ACHN (cell line): ENCODE measurements at places on chromosomes 7 and 10.

DNA sequence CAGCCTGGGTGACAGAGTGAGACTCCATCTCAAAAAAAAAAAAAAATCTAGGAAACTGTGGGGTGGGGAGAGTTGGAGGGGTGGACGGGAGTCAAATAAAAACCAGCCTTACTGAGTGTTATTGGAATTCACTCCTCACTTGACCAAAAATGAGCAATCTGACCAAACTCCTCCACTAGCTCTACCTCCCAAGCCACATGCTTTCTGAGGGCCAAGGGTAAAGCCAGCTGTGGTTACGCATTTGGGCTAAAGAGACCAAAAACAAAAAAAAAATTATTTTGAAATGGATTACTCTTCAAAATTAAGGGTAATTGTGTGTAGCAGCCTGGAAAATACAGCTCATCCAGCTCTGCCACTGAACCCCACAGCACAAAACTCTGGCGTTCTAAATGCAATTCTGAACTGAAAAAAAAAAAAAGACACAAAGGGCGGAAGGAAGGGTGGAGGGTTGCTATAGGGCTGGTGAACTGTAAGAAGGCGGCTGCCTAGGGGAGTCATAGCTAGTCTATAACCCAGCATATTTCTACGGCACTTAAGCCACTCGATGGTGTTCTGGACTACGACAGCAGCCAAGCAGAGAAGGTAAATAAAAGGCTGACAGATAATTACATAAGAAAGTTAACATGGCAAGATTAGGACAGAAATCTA is 7.8 kb downstream of the ELMO1 start:
- no peak for DNase-seq

- no peak for DNase-seq
Observed at GRCh38 chr7:36204929-36205635, 52.0 kb downstream of the EEPD1 start.

- no peak for DNase-seq
Observed at GRCh38 chr10:128877141-128877540, 589.9 kb upstream of the MGMT start.

DNA sequence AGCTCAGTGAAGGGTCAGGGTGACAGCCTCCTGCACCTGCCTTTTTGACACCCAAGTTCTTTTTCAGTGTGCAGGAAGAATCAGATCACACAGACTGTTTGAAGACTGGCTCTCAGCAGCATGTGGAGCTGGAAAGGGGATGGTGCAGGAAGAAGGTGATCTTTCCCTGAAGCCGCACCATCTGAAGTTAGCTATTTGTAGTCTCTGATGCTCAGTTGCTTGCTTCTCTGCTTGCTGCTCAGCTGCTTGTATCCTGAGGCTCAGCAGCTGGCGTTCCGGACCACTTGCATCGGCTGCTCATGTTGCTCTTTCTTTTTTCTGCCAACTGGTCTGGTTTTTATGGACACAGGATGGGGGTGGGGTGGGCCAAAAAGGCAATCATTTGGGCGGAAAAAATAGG is 15.8 kb upstream of the DNMBP start:
- no peak for DNase-seq

- peak; percentile 55 for DNase-seq
Observed at GRCh38 chr7:43591558-43592180, 8.8 kb downstream of the STK17A start.

GRCh38 chr7:103134836-103135554 is 13.9 kb downstream of the NAPEPLD start:
- DNase-seq = no peak

GRCh38 chr7:13839063-13839462 is 150.4 kb downstream of the ETV1 start:
- no peak for DNase-seq

DNA sequence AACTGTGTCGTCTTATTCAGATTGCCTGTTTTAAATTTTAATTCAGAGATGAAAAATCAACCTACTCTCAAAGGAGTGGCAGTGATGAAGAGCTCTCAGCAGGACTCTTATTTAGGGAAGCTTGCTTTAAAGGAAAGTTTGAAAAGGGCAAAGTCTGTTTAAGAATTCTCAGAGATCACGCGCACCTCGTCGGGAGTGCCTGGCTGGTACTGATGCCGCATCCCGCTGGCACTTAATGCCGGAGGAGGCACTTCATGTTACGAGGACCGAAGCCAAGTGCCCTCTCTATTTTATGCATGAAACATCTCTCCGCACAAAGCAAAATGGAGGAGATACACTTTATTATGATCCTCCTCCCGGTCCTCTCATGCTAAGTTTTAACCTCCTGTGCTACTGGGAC is 71.1 kb upstream of the INSYN2A start:
- no peak for DNase-seq

DNA sequence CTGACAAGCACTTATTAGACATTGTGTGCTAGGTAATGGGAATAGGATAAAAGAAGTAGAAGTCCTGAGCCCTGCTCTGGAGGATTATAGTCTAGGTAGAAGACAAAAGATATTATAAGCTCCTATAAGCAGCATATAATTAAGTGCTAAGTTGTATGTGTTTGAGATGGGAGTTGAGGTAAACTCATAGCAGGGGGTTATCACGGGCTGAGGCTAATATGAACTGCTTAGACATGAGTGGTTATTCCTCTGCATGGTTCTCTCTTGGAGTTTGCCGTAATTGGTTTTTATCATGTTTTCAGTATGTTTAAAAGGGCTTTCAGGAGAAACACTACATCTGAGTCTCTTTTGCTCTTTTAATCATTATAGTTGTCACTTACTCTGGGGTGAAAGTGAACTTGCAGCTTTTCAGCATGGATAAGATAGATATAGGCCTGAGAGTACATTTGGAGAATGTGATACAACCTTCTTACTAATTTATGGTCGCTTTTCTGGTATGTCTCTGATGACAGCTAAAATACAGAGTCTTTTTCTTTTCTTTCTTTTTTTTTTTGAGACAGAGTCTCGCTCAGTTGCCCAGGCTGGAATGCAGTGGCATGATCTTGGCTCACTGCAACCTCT is 39.0 kb downstream of the SMNDC1 start:
- no peak for DNase-seq

DNA sequence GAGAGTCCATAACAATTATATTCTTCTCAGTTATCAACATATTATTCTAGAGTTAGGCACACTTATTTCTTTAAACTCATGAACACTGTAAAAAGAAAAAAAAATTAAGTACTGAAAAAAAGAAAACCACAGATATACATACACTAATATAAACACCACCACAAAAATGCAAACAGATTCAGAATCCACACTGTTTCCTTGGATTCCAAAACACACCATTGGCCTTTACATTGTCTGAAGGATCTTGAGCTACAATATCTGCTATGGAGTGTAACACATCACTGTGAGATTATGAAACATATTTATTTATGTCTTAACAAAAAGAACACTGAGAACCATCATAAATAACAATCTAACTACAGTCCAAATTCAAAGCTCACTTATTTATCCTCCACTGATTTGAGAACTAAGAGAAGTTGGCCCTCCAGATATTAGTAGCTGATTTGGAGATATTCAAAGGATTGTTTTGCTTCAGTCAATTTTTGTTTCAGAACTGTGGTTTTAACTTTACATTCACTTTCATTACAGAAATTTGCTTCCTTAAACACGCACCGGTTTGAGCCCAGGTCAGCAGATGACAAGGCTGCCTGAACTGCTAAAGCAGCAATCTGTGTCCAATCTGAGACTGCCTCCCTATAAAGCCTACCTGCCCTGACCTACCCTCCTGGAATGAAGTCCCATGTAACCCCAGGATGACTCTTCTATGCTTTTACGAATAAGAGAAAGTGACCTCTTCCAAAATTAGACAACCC is 47.0 kb upstream of the CDK1 start:
- no peak for DNase-seq

DNA sequence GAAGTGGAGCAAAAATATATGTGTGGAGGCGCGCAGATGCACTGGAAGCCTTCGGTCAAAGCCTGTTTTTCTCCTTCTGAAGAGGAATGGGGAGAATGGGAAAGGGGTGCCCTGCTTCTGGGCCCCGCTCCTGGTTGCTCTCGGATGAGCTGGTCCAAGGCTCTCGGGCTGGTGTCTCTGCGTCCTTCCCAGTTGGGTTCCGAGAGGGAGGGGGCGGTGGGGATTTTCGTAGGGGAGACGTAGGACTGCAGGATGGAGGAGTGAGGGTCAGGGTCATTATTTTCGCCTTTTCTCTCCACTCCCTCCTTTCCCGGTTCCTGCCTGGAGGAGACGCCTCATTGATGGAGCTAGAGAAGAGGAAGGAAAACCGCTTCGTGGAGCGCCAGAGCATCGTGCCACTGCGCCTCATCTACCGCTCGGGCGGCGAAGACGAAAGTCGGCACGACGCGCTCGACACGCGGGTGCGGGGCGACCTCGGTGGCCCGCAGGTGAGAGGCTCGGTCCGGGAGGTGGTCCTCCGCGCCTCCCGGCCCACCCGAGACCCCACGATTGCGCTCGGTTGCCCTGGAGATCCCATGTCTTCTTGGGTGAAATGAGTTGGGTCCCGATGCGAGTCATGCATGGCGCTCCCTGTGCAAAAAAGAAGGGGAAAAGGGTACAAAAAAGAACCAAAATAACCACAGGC is 790 bp downstream of the ADAM22 start:
- DNase-seq = peak; percentile 28

DNA sequence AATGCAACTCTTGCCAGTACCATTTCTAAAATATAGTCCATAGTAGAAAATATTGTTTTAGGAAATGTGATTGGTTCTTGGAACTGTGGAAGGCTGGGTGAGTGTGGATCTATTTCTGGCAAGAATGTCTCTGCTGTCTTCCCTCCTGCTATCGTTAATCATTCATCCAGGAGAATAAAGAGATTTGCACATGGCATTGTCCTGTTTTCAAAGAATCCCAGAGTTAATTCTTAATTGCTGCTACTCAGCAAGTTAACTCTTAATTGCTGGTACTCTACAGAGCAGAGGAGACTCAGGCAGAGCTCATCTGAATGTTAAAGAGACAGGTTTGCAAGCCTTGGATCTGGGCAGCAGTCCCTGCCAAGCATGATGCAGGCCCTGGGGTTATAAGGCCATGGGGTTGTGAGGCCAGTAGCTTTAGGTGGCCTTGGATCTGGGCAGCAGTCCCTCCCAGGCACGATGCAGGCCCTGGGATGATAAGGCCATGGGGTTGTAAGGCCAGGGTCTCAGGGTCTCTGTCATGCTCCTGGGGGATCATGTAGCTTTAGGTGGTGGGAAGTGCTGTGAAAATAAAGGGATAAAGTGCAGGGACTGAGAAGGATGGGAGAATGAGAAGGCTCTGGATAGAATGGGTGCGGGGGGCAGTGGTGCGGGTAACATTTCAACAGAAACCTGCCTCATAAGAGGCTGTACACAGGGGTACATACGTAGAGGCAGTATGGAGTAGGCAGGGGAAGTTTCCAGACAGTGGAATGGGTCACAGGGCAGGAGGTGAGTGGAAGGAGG is 162.3 kb downstream of the SVIL start:
- DNase-seq = peak; percentile 22

DNA sequence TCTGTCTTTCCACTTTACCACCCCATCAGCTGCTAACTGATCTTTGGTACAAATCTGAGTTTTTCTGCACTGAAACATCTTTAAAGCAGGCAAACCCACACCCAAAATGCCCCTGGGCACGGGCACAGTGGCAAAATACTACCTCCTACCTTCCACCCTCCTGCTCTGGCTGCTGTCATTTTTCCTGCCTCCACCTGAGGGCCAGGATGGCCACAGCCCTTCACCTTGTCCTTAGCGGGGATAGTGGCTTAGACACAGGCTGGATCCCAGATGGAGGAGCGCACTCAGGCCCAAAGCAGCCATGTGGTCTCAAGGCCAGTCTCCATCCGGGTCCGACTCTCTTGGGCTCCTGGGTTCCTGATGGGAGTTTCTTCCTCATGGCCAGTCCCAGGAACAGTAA is 98.3 kb downstream of the HIF1AN start:
- DNase-seq = no peak

GRCh38 chr7:116740231-116740630 is 68.2 kb downstream of the MET start:
- no peak for DNase-seq

- DNase-seq = no peak
Observed at GRCh38 chr10:127942811-127943210, 35.9 kb downstream of the PTPRE start.

- no peak for DNase-seq
Observed at GRCh38 chr10:114498413-114499111, 94.3 kb upstream of the AFAP1L2 start.

DNA sequence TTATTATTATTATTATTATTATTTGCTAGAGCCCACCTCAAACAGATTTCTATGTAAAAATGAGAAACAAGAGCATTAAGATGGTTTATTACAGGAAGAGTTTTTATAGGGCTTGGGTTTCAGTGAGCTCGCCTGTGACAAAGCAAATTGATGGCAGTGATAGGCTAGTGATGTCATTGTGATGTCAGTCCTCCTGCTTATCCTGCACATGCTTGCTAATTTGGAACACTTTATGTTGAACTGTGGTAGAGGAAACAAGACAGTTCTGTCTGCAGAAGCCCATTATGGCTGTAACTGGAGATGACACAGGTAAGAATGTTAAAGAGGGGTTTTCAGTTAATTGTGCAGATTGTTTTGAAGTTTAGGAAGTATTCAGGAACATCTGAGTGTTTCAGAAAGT is 68.3 kb downstream of the CREM start:
- peak; percentile 39 for DNase-seq

GRCh38 chr10:71964743-71965515 is 734 bp downstream of the CHST3 start:
- peak; percentile 74 for DNase-seq

- no peak for DNase-seq
Observed at GRCh38 chr10:72425133-72425532, 70.4 kb upstream of the DNAJB12 start.

- no peak for DNase-seq
Observed at GRCh38 chr10:74032900-74033655, 35.2 kb downstream of the VCL start.

DNA sequence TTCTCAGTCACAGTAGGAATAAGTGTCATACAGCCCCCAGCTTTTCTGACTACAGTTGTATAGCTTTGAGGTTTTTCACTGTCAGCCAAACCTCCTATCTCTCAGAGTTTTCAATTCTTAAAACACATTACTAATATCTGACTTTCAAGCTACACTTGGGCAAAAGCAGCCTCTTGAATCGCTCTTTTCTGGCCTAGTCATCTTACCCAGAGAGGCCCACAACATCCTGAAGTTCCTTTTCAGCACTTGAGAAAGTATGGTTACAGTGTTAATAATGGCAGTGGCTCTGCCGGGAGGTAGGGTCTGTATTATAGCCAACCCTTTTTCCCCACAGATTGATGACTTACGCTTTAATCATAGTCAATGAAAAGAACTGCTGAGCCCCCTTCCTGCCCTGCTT is 181.0 kb downstream of the LRRC4 start:
- no peak for DNase-seq

DNA sequence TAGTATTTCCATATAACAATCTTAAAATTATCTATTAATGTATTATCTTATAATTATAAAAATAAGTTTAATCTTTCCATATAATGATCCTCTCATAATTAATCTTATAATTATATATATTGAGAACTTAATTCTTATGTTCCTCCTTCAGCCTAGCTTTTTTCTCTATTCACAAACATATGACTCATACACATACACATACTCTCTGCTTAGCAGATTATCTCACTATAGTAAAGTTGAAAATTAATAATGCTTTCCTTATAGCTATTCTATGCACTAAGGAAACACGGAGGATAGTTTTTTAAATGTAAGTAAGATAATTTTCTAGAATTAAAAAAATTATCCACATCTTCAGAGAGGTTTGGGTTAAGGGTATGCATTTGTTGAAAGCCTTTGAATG is 47.7 kb upstream of the ITGB8 start:
- no peak for DNase-seq

- DNase-seq = no peak
Observed at GRCh38 chr7:128434413-128435326, 21.0 kb upstream of the HILPDA start.

- no peak for DNase-seq
Observed at GRCh38 chr10:690372-691161, 1.1 kb upstream of the DIP2C start.
